COR-L47 (cell line): ENCODE measurements at places on chromosomes 7 and 10.

- DNase-seq = no peak
These were observed 6.9 kb downstream of the GRB10 start for GRCh38 chr7:50775836-50776235.

DNA sequence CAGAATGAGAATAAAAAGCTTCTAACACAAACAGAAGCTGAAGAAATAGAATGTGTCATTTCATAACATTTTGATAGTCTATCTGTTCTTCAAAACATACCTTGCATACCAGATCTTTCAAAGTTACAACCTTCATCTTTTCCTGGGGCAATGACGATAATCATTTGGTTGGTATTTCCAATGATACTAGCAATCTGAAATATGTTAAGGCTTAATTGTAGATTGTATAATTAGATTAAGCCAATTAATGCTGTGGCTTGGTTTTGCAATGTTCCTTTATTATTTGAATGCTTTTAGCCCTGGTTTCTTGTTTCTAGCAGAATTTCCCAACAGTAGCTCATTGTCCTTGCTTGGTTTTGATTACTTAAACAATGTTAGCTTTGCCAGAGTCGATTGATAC is 84.6 kb downstream of the CABCOCO1 start:
- no peak for DNase-seq

GRCh38 chr10:7090529-7090928 is 320.3 kb downstream of the SFMBT2 start:
- no peak for DNase-seq

DNA sequence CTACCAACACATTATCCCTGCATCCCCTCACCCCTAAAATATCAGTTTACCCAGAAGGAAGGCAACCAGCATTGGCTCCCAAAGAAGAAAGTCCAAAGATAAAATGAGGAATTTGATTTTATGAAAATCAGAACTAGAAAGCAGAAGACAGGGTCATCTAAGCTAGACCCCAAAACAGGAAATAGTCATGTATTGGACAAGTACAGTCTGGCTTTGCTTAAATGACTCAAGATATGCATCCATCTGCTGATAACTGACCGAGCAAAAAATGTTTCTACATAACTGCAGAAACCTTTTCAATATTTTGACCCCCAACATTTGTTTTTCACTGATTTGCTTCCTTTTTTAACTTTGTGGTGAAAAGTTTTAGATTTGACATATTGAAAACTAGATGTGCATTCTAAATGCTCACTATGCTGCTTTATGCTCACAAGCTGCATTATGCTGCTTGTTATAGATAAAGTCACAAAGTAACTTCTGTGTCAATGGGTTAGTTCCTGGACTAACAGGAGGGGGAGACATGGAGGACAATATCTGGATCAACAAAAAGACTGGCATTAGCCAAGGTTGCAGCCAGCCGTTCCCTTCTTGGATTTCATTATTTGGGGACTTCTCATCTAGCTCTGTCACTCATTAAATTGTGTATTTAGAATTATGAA is 227.0 kb downstream of the INHBA start:
- DNase-seq = no peak

DNA sequence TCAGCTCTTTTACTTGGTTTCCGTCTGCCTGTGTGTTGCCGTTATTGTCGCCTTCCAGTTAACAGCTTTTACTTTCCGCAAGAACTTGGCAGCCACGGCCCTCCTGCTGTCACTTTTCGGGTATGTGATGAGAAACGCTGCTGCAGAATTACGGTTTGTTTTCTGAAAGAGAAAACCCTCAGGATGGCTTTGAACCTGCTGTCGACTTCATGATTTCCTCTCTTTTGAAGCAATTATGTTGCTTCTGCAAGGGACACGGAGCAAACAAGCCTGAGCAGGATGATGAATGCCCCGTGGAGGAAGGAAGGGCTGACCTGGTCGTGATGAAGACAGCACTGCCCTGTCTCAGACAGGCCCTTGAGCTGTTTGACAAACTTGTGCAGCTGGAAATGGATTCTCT is 339.8 kb downstream of the ABCA13 start:
- DNase-seq = no peak

- DNase-seq = no peak
These were observed 39.7 kb downstream of the SP8 start for GRCh38 chr7:20747001-20747400.

DNA sequence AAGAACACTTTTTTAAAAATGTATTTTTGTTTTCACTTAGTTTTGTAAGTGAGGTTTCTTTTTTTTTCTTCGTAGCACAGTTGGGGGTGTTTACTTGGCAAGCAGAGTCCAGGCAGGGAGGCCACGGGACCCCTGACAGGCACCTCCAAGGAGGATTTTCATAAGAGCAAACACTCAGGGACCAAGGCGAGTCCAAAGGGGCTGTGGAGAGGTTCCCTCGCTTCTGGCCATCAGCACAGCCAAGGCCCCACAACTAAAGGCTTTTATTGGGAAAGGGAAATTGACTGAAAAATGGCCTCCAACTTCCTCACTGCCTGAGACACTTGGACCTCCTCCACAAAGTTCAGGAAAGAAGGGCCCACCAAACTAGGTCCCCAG is 173.8 kb downstream of the LRRC4 start:
- DNase-seq = no peak

DNA sequence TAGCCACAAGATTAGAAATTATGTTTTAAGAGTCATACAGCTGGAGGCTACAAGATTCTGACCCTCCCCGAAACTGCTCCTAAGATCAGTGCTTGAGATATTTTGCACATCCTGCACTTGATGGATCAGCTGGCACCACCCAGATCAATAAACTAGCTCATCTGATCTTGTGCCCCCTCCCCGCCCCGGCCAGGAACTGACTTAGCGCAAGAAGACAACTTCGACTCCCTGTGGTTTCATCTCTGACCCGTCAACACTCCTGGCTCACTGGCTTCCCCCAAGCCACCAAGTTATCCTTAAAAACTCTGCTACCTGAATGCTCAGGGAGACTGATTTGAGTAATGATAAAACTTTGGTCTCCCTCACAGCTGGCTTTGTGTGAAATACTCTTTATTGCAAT is 73.5 kb upstream of the NPSR1 start:
- DNase-seq = no peak

DNA sequence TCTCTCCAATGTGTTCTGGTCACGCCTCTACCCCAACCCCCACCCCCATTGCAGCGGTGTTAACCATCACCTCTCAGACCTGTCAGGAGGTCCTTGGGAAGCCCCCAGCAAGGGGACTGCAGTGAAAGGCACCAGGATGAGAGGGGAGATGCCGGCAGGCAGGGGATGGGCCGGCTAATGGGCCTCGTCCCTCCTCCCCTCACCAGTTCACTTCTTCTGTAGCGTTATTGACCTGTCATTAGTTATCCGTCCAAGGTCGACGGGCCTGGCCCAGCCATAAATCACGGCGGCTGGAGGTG is 18.8 kb downstream of the POLL start:
- no peak for DNase-seq

DNA sequence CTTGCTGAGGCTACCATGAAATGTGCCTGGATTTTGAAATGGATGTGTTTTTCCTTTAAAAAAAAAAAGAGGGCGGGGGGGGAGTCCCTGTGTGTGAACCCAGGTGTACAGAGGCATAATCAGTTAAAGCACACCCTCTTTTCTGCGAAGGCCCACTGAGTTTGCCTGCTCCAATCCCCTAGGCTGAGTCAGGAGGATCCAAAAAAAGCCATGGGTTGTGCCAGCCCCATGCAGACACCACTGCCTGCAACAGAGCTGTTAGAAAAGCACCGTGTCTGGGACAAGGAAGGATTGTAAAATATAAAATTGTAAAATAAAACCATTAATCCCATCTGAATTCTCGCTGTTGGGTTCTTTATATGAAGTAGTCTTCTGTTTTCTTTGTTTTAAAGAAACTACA is 217.9 kb downstream of the ADAM12 start:
- no peak for DNase-seq
